ENCODE measurements at places on chromosomes 7 and 10. TPM values are rescaled to one million over a fixed set of nuclear protein-coding genes. Genes with fewer than 3 reads are reported as not detected.

CCDC3 gene
- 0.26 TPM for total RNA-seq

ORAI2 gene
- total RNA-seq: 26.6 TPM

VTI1A gene
- 30.9 TPM for total RNA-seq

ARL5B gene
- 12.1 TPM for total RNA-seq

ADAM22 gene
- 0.51 TPM for total RNA-seq

GLI3 gene
- 6.4 TPM for total RNA-seq

MRPS16 gene
- total RNA-seq: 62.3 TPM

IDI2 gene
- not detected for total RNA-seq

FOXI2 gene
- total RNA-seq: not detected

TFR2 gene
- total RNA-seq: not detected

KIAA1217 gene
- total RNA-seq: 0.26 TPM

UPK3B gene
- total RNA-seq: under 0.01 TPM

ARHGAP12 gene
- total RNA-seq: 63.1 TPM

CDK14 gene
- total RNA-seq: 41.1 TPM

ITPRID1 gene
- total RNA-seq: not detected

TMEM176A gene
- total RNA-seq: 61.1 TPM

ENTPD1 gene
- total RNA-seq: 3.3 TPM

MBL2 gene
- total RNA-seq: not detected

DIP2C gene
- total RNA-seq: 12.6 TPM

HOXA3 gene
- 1.5 TPM for total RNA-seq

SUN3 gene
- total RNA-seq: not detected

SORBS1 gene
- 0.26 TPM for total RNA-seq

ASIC3 gene
- total RNA-seq: 0.17 TPM
